CD4-positive, alpha-beta T cell treated with Interleukin-6 at 100 ng/mL for 8 hours (primary cell): ENCODE measurements at places on chromosomes 2 and 18.

GRCh38 chr2:163157891-163158496 is 319.4 kb upstream of the KCNH7 start:
- DNase-seq = no peak

GRCh38 chr2:224085811-224086210 is 46.7 kb upstream of the SERPINE2 start:
- DNase-seq = no peak

- no peak for DNase-seq
These were observed 118.5 kb downstream of the ASXL3 start for GRCh38 chr18:33696332-33697162.

DNA sequence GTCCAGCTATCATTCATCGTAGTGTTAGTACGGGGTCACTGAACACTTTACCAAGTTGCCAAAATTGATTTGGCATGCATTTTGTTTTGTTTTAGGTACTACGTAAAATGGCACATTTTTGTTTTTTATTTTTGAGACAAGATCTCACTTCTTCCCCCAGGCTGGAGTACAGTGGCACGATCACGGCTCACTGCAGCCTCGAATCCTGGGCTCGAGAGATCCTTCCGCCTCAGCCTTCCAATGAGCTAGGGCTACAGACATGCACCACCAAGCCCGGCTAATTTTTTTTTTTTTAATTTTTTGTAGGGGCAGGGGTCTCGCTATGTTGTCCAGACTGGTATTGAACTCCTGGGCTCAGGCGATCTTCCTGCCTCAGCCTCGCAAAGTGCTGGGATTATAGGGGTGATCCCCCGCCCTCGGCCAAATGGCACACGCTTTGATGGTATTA is 786 bp downstream of the TAF1B start:
- no peak for DNase-seq

DNA sequence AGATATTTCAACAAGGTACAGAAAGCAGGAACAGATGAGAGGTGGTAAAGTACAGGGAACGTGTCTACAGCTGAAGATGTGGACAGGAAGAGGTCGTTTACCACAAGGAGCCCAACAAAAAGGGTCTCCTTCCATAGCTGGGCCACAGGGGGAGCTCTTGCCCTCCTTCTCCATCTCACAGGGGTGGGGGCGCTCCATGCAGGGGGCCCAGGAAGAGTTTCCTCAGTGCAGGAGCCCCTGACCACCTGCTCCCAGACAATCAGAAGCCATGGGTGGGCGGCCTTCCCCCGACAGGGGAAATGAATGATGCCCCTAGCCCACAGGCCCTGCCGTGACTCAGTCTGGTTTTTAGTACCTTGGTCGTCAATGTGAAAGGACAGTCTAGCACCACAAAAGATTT is 163.6 kb upstream of the ZNF516 start:
- DNase-seq = no peak

- no peak for DNase-seq
These were observed 98.7 kb upstream of the POU3F3 start for GRCh38 chr2:104755026-104755878.

DNA sequence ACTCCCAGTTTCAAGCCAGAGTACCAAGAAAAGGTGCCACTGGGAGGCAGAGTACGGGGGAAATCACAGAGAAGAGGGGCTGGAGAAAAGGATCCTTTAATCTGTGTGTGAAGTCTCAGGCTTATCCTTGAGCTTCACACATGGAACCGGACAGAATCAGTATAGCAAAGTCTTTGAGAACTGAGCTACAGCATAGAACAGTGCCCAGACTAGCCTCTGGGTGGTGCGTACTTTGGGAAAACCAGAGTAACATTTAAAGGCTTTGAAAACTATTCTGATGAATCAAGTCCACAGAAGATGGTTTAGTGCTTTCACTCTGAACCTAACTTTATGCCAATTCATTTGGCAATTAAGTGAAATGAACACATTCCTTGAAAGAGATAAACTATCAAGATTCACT is 83.1 kb downstream of the BABAM2 start:
- no peak for DNase-seq

DNA sequence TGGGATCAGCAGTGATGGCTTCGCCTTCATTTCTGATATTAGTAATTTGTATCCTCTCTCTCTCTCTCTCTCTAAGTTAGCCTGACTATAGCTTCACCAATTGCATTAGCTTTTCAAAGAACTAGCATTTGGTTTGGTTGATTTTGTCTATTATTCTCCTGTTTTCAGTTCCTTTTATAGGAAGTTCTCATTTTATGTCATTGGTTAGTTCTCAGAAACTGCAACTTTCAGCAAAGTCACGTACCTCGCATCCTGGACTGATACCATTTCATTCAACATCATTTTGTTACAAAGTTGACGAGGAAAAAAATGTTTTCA is 450.8 kb downstream of the EIPR1 start:
- no peak for DNase-seq

DNA sequence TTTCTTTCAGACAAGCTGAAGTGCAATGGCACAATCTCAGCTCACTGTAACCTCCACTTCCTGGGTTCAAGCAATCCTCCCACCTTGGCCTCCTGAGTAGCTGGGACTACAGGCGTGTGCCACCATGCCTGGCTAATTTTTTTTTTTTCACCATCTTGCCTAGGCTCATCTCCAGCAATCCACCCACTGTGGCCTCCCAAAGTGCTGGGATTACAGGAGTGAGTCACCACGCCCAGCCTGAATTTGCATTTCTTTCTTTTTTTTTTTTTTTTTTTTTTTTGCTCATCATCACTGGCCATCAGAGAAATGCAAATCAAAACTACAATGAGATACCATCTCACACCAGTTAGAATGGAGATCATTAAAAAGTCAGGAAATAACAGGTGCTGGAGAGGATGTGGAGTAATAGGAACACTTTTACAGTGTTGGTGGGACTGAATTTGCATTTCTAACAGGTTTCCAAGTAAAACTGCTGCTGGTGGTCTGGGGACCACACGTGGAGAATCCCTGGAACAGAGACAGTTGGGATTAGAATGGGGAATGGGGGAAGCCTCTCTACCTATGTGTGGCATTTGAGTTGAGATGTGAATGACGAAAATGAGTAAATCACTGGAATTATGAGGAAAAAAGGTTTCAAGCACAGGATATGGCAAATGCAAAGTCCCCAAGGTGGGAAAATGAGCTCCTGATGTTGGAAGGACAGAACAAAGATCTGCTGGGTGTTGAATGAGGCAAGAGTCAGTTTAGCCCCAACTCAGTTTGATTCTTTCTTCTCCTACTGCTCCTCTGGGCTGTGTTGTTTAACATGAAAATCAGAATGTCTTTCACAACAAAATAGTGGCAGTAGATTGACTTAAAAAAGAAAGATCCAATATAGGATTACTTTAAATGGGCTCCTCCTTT is 88.8 kb upstream of the MAP4K4 start:
- no peak for DNase-seq

- peak; percentile 82 for DNase-seq
These were observed 1.3 kb downstream of the BCL2 start for GRCh38 chr18:63317982-63318888.

GRCh38 chr2:64019083-64019974 is at the start of gene VPS54:
TSS of gene VPS54 (minus strand) at chr2:64019428. CDS start at chr2:63983999, 35,429 bp downstream.
- peak; percentile 40 for DNase-seq
